ENCODE measurements at places on chromosomes 7 and 10.

GRCh38 chr10:77746047-77746707, 108.6 kb upstream of the KCNMA1 start:
- DNase-seq = peak; percentile 74

DNA sequence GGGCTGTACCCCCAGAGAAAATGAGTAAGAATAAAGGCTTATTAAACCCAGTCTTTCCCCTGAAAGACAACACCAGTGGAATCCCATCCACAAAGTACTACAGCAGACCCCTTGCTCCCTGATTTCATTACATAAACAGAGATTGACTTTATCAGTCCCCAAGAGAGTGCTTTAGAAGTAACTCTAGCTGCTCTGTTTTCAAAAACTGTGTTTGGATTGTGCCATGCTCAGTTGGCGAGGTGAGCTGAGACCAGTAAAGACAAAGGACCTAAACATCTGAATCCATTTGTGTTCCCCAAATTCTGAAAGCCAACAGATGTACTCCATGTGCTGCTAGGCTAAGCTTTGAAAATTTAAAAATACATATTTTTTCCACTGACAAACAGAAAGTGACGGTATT, 127.0 kb downstream of the ATE1 start:
- DNase-seq = no peak

- DNase-seq = no peak
Measured at GRCh38 chr10:15069230-15069629, 19.3 kb downstream of the ACBD7 start.

DNA sequence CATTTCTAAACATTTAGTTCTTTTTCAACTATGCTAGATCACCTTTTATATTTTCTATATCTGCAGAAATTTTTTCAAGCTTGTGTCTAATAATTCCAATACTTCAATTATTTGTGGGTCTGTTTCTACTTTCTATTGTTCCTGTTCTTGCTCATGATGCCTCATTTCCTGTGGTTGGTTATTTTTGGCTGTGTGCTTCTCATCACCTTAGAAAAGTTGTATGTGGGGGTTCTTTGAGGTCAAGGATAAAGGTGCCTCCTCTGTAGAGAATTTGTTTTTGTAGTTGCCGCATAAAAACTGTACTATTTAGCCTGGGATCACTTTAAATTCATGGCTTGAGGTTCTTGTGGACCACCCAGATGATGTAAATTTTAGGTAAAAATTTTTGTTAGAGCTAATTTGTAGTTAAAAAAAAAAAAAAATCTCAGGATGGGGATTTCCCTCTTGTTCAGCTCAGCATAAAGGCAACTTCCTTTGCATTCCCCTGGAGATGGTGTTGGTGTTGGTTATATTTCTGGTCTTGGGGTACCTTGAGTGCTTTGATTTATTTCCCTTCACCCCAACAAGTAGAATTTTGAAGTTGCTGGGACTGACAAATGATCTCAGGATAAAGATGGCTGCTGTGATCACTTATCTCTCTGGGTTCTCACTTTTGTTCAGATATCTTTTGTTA, 27.0 kb upstream of the JAZF1 start:
- DNase-seq = peak; percentile 12

- no peak for DNase-seq
Measured at GRCh38 chr10:5502061-5502521, 2.7 kb upstream of the CALML5 start.

DNA sequence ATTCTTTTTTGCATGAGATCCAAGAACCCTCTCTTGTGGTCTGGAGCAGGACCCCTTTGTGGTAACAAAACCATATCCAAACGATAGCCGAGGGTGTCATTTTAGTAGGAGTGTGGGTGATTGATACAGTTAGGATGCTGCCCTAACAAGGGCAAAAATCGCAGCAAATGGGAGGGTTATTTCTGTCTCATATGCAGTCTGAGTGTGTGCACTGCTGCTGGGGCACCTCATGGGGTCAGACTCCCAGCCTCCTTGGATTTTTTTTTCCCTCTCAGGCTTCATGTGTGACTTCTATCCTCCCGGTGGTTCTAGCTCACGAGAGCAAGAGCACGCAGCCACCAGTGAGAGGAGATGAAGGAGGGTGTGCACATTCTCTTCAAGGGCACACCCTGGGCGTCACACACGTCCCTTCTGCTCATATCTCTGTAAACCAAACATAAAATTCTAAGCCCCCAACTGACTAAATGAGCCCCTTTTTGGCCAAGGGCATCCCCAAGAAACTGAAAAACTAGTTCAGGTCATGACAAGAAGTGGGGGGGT, 28.6 kb upstream of the IL15RA start:
- no peak for DNase-seq

- DNase-seq = peak; percentile 35
Measured at GRCh38 chr10:46002916-46003693, 27.3 kb downstream of the NCOA4 start.

GRCh38 chr7:138127996-138128395, 51.7 kb downstream of the AKR1D1 start:
- no peak for DNase-seq

- peak; percentile 78 for DNase-seq
Measured at GRCh38 chr7:108525327-108525984, 479 bp downstream of the PNPLA8 start.

GRCh38 chr10:16470747-16471146, 33.9 kb downstream of the PTER start:
- no peak for DNase-seq

GRCh38 chr7:90726623-90727022, 130.5 kb downstream of the CDK14 start:
- peak; percentile 4 for DNase-seq

GRCh38 chr7:134561-135256, 57.7 kb upstream of the FAM20C start:
- DNase-seq = no peak

DNA sequence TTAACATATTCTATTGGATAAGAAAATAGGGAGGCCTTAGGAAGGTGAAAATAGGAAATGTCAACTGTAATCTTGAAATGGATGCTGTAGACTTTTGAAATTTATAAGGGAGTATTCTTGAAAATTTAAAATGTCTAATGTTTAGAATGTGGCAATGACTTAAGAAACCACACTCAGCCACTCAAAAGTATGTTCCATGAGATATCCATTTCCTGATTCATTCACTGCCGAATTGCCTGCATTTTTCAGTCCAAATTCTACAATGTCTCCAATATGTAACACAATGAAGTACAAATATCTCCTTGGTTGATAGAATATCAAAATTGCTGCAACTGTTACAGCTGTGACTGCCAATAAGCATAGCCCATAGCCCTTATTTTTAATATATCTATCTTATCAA, 25.9 kb downstream of the PRKG1 start:
- DNase-seq = no peak

DNA sequence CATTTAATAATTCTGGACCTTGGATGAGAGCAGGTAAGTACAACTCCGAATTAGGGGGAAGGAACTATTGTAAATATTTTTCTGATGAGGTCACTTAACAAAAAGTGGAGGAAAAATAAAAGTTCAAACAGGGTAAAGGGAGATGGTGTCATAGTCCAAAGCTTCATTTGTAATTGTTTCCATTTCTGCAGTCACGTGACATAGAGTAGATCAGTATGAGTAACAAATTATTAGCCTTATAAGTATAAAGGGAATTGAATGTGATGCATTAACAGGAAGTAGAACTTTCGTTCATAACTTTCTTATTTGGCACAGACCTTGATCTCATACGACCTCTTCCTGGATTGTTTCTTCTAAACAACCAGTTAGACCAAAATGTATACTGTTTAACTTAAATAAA, 347.2 kb upstream of the TPK1 start:
- no peak for DNase-seq

DNA sequence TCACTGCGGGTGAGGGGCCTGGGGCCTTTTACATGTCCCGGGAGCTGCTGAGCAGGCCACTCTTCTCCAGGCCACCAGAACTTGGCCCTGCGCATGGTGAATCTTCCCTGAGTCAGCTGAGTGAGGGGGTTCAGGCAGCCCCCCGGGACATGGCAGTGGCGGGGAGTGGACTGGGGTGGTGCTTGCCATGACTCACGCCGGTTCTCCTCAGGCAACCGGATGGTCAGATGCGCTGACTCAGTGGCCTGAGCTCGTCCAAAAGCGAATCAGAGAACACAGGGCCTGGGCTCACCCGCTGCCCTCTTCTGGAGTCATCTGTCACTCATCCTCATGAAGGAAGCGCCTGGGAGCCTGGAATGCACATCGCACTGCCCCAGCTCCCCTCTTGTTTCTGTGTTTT, 33.5 kb downstream of the HTRA1 start:
- peak; percentile 87 for DNase-seq

GRCh38 chr7:29091715-29092114, 54.6 kb downstream of the CPVL start:
- DNase-seq = peak; percentile 11

- peak; percentile 35 for DNase-seq
Measured at GRCh38 chr7:16982640-16983350, 101.0 kb upstream of the AGR3 start.

DNA sequence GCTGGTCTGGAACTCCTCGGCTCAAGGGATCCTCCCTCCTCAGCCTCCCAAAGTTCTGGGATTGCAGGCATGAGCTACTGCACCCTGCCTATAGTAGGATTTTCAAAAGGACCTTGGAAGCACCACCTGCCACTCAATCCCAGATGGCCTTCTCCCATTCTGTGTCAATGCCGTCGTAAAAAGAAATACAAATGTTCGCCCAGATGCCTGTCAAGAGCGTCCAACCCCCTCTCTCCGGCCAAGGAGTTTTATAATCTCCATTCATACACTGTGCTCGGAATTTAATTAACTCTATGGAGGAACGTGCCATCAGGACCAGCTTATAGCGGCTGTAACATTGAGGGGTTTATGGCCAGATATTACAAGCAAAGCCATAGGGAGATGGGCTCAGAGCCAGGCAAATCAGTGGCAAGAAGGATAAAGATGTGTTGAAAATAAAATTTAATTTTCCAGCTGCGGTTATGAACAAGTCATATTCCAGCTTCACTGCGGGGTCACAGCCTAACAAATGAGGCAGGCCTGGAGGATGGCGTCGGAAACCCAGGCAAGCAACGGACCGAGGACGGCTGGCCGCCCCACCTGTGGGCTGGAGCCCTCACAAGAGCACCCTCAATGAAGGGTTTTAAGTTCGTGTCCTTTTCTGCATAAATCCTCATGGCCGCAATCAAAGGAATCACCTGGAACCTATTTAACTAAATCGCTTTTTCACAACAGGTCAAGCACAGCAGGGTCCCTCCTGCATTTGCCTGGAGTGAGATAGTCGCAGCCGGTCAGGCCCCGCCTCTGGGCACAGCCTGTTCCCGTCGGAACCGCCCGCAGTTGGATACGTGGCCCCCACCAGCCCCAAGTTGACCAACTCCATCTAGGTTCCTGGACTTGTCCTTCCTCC, 374.5 kb upstream of the FOXK1 start:
- no peak for DNase-seq

DNA sequence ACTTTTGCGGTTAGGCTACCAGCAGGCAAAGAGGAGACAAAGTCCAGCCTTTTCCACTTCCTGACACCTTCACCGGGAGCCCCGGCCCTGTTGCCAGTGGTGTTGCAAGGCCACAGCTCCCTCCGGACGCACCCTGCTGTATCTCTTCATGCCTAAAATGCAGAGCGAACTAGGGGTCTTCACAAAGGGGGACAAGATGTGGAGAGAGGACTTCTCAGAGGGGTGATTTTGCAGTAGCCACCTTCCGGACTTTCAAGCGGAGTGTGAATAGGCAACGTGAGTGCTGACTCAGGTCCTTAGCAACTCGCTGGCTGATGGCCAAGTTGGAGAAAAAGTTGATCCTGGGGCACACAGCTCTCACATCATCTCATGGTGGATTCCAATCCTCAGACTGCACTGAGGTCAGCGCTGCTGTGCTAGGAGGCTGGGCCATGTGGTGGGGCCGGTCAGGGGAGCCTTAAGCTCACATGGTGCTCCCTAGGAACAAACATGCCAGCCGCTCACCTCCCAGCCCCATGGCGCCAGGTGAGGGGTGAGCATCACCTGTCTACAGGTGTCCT, 166.3 kb downstream of the LCOR start:
- DNase-seq = no peak

DNA sequence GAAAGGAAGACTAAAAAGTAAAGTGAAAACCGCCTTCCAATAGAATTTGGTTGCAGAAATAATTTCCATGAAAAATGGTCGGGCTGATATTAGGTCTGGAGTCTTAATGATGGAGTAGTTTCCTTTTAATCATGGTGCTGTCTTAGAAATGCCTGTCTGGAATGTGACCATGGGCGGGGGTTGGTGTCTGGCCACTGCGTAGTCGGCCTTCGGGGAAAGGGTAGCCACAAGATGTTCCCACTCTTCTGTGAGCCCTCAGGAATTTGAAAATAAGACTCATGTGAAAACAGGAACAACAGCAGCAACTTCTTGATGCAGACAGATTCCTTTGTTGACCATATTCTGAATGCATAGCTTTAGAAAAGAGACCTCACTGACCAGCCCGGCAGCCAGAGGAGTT, 176.8 kb downstream of the KIAA1217 start:
- DNase-seq = no peak

GRCh38 chr7:130872756-130873448, 138.9 kb upstream of the KLF14 start:
- DNase-seq = no peak

- DNase-seq = peak; percentile 32
Measured at GRCh38 chr10:75466886-75467285, 35.5 kb downstream of the LRMDA start.

GRCh38 chr7:145665499-145666258, 450.9 kb upstream of the CNTNAP2 start:
- DNase-seq = peak; percentile 37

GRCh38 chr7:105014693-105015389, 836 bp downstream of the KMT2E start:
- DNase-seq = peak; percentile 52

DNA sequence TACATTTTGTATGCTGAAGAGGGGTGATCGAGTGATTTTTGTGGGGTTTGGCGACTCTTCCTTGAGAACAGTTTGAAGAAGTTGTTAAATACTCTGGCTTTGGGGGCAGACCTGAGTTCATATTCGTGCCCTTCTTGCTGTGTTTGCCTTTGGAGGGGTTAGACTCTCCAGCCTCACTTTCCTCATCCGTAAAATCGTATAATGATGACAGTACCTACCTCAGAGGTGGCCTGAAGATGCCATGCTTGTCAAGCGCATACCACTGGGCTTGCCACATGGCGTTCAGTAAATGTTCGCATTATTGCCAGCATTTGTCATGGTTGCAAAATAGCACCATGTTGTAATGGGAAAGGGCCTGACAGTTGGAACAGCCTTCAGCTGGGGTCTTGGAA, 1.3 kb downstream of the STK17A start:
- DNase-seq = peak; percentile 45

DNA sequence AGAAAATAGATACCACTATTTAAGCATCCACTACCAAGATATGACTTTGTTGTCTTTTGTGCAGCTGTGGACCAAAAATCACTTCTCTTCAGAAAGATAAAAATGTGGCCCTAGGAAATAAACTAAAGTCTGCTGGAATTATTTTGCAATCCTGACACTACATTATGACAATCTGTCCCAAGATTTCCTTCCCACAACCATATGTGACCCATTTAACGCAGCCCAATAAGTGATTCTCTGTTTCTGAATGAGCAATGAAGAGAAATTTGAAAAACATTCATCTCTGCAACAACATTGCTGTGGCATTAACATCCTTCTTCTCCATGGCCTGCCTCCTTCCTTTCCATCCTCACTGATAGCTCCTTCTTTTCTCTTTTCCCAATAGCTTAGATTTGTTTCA, 212.0 kb downstream of the TSPAN12 start:
- no peak for DNase-seq

- DNase-seq = peak; percentile 72
Measured at GRCh38 chr7:142384493-142384922, 126.7 kb upstream of the PRSS58 start.

- DNase-seq = peak; percentile 68
Measured at GRCh38 chr10:34584164-34584563, 230.9 kb downstream of the PARD3 start.

All from AG08395 (cell line).